Activated CD4-positive, alpha-beta T cell treated with anti-CD3 and anti-CD28 coated beads, Interleukin-2, amount 10 ng/mL, durations not matched to agents 7 days and 5 days (primary cell): ENCODE measurements at places on chromosomes 11 and 22.

- peak; percentile 52 for DNase-seq
Observed at GRCh38 chr11:68584097-68584496, 100.2 kb upstream of the GAL start.

DNA sequence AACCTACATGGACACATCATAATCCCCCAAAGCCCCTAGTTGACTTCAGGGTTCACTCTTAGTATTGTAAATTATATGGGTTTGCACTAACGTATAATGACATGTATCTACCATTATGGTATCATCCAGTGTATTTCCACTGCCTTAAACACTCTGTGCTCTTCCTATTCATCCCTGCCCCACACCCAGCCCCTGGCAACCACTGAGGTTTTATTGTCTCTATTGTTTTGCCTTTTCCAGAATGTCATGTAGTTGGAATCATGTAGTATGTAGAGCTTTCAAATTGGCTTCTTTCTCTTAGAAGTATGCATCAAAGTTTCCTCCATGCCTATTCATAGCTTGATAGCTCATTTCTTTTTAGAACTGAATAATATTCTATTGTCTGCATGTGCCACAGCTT, 16.5 kb upstream of the EIF3M start:
- DNase-seq: no peak

DNA sequence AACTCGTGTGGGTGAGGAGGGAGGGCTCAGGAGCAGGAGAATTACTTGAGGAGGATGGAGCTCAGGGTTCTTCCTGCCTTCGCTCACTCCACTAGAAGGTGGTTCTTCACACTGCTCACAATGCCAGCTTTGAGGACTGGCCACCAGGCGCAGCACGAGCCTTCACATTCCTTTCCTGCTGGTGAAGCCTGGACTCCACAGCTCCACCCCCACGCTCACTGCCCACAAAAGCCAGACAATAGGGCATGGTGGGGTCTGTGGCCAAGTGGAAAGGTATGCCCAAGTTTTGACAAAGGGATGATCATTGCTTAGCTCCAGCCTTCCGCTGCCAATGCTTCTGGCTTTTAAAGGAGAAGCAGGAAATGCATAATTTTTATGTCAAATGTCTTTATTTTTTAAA, 58.0 kb upstream of the FADD start:
- DNase-seq: no peak

- DNase-seq: no peak
Observed at GRCh38 chr11:90434858-90435257, 212.0 kb upstream of the CHORDC1 start.

DNA sequence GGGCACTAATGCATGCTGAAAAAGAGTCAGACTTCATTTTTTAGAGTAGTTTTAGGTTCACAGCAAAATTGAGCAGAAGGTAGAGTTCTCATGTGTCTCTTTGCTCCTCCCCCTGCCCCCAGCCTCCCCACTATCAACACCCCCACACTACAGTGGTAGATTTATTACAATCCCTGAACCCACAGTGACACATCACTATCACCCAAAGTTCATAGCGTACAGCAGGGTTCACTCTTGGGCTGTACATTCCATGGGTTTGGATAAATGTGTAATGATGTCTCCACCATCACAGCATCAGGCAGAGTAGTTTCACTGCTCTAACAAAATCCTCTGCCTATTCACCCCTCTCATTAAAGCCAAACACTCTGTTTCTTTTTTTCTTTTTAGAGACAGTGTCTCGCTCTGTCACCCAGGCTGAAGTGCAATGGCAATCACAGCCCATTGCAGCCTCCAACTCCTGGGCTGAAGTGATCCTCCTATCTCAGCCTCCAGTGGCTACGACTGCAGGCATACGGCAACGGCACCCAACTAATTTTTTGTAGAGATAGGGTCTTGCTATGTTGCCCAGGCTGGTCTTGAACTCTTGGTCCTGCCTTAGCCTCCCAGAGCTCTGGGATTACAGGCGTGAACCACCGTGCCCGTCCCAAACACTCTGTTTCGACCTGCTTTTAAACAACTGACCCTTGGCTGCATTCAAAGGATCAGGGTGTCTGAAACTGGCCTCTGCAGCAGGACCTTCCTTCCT, 4.1 kb downstream of the BEST1 start:
- no peak for DNase-seq

- DNase-seq: no peak
Observed at GRCh38 chr11:129189646-129190045, 2.5 kb downstream of the ARHGAP32 start.

GRCh38 chr11:126485021-126485792, 129.7 kb downstream of the ST3GAL4 start:
- no peak for DNase-seq

- no peak for DNase-seq
Observed at GRCh38 chr11:67160872-67161783, 42.1 kb downstream of the KDM2A start.

GRCh38 chr11:123056835-123057491, 5.0 kb downstream of the HSPA8 start:
- DNase-seq: no peak

- DNase-seq: no peak
Observed at GRCh38 chr11:1006762-1007161, 29.8 kb downstream of the MUC6 start.

DNA sequence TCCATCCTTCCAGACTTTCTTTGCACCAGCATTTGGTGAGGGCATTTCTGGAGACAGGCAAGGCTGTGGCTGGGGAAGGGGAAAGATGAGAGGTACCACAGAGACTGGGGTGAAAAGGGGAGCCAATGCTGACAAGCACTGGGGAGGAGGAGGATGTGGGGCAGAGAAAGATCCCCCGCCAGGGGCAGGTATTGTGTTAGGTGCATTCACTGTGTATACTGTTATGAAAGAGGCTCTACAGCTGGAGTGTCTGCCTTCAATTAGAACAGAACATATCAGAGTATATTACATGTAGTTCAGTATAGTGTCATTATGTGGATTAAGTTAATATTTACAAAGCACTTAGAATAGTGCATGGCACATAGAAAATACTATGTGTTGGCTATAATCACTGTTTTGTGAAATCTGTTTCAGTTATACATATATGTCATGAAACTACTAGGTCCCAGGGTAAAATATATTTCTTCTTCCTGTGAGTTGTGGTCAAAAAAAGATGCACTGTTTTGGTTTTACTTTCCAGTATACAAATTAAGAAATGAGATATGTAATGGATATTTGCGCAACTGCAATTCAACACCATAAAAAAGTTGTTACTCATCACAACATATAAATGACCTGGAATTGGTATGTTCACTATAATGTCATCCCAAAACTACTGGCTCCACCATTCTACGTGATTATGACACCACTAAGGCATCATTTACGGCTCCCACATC, 8.4 kb downstream of the MSANTD2 start:
- DNase-seq: no peak

GRCh38 chr22:29625090-29625825, 21.8 kb downstream of the NF2 start:
- DNase-seq: peak; percentile 51

DNA sequence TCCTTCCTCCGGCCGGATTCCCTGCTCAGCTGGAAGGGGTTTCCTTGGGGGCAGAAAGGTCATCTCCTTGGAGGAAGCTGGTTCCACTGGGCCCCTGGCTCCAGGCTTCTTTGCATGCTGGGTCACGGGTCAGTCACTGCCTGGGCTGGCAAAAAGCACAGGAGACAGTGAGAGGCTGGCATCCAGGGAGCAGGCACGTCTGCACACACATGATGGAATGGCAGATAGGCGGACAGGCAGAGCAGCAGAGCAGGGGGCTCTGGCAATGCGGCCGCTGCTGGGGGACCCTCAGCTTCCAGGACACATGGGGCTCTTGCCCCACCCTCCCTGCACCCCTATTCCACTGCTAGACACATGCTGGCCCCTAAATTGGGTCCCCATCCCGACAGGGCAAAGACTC, 40.4 kb downstream of the C11orf58 start:
- no peak for DNase-seq

DNA sequence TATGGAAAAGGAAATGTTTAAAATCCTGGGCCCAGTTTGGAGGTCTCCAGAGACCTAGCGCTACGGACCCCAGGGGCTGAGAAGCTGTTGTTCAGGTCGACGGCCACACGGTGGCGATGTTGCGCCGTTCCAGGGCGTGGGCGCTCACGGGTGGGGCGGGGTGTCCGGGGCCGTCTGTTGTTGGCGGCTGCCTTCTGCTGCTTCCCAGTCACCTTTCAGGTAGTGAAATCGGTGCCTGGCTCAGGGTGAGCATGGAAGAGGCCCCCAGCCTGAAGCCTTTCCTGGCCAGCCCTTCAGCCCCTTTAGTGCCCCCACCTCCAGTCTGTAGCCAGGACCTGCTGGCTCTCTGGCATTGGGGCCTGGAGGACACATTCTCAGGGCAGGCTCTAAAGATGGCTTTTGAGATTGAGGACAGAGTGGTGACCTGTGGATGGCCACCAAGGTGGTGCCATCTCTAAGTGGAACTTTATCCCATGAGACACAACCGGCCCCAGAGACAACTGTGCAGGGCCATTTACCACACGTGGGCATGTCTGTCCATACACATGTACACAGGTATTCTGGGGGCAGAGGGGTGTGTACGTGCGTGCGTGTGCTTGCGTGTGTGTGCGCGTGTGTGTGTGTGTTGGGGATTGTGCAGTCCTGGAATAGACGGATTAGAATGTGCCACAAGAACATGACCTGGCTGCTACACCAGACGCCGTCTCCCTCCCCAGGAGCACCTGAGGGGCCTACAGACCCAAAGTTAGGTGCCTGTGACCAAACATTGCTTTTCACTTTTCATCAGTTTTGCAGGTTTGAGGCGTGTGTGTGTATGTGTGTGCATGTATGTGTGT, 53.8 kb downstream of the ST14 start:
- peak; percentile 72 for DNase-seq

- no peak for DNase-seq
Observed at GRCh38 chr22:24592851-24593558, at the start of gene LRRC75B. TSS of gene LRRC75B (minus strand) at chr22:24593073. CDS start at chr22:24593039, 34 bp downstream.

- DNase-seq: no peak
Observed at GRCh38 chr22:17957204-17957603, 67.2 kb downstream of the MICAL3 start.

- DNase-seq: no peak
Observed at GRCh38 chr11:14455648-14456430, 43.8 kb downstream of the COPB1 start.

GRCh38 chr22:24975125-24975640, 22.7 kb downstream of the KIAA1671 start:
- DNase-seq: no peak

DNA sequence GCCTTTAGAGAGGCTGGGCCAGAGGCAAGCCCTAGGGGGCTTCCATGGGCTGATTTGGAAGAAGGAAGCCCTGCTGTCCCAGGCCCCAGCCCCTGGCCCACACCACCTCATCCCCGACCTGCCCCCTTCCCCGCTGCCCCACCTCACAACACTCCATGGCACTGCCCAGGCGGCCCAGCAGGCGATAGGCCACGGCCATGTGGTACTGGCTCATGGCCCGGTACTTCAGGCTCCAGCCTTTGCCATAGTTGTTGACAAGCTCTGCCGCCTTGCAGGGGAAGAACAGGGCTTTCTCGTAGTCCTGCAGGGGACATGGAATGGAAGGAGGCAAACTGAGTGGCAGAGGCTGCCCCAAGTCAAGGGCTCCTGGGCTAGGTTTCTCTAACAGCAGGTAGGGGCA, 6.4 kb downstream of the RAPSN start:
- DNase-seq: no peak

- DNase-seq: no peak
Observed at GRCh38 chr11:64802370-64803157, 450 bp downstream of the MAP4K2 start.

DNA sequence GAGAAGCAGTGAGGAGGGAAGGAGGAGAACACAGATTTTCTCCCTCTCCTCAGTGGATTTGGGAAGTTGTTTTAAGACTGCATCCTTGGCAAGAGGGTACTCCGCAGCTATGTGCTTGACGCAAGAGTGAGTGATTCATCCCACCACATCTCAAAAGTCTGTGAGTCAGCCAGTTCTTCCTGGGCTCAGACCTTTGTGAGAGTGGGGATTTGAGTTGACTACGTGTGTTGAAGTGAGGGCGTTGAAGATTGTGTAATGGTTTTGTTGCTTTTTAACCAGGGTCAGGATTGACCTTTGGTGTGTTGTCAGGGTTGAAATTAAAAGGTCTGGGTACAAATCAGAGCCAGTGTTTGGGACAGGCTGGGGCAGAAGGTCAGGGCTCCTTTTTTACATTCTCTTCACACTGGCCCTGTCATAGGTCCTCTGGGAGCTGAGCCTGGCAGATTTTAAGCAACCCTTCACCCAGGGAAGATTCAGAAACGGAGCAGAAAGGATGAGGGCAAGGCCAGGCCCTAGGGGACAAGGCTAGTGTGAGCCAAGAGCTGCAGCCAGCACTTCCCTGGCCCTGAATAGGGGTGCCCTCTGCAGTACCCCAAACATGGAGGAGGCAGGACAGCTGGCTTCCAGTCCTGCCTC, 4.2 kb upstream of the C11orf86 start:
- no peak for DNase-seq

DNA sequence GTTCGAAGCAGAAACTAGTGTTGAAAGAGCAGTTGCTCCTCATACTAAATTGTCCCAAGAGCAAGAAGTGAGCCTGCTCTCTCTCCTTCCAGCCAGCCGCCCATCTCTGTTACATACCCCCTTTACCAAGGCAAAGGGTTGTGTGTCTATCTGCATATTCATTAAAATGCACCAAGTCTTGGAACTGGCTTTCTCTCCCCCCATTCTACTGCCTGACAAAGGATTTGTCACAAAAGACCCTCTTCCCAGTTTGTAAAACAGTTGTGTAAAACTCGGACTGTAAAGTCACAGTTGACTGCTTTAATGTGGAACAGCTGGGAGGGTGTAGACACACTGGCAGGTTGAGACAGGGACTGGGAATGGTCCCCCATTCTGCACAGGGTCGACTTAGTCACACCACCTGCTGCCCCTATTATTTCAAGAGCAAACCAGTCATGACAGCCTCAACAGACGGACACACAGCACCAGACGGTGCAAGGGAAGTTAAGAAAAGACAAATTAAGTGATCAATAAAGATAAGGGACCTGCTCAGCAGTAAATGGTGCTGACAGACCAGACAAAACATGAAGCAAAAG, 60.0 kb upstream of the HTATIP2 start:
- DNase-seq: no peak

GRCh38 chr11:111320728-111321568, 22.6 kb downstream of the POU2AF3 start:
- DNase-seq: no peak

- DNase-seq: no peak
Observed at GRCh38 chr11:119347242-119347641, 737 bp upstream of the MFRP start.

GRCh38 chr11:46321757-46322156, 25.5 kb upstream of the DGKZ start:
- DNase-seq: no peak

DNA sequence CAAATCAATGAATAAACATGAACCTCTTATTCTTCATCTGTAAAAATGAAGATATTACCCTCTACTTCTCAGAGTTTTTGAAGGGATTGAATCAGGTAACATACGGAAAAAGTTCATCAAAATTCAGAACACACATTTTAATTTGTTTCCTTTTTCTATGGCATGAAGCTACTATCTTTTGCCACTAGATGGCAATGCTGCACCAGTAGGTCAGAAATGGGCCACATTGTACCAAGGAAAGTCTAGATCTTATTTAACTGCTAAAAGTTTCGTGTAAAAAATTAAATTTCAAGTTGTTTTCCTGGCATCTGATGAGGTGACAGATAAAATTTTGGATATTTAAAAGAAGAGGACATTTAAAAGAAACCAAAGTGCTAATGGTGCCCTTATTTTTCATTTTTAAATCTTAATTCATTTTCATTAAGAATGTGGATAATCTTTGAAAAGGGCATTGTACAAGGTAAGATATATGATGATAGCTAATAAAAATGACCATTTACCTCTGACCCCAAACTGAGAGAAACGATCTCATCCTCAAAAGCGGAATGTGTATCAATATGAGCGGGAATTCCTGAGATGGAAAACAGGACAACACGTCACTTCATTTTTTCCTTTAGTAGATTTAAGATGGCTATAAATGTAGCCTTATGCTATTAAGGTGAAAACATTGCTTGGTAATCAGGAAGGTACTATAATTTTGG, 16.1 kb downstream of the ALKBH8 start:
- DNase-seq: peak; percentile 44
